Fibroblast of mammary gland (primary cell): ENCODE measurements at places on chromosomes 4 and X.

DNA sequence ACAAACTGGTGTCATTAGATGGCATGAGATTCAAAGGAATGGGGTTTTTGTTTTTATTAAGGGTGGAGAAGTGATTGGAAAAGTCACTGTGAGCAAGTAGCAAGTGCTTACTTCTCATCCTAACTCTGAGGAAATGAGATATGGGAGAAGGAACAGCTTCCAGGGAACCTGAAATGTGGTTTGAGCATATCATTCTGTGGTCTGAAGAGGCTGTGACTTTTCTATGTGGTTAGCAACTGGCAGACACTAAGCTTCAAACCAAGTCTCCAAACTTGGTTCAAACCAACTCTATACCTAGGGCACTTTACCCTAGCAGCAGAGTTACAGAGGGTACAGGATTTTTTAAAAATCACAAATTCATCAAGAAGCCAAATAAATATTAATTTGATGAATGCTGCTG is 58.2 kb downstream of the DCLK2 start:
- DNase-seq = peak; percentile 67

- no peak for DNase-seq
Observed at GRCh38 chrX:106042296-106042695, 3.8 kb upstream of the SERPINA7 start.

DNA sequence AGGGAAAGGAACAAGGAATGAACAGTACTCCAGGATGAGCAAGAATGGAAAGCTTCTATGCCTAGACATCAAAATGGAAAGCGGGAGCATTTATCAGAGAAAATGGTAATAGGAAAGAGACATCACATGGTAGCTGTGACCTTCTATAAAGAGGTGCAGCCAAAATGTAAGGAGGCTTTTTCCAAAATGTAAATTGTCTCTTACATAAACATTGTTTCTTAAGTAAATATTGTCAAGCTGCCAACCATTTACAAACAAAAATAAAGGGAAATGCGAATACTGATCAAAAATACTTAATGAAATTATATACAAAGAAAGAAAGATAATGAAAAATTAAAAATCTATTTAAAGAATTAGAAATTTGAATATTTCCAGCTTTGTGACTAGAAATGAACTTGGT is 55.0 kb upstream of the RASGEF1B start:
- DNase-seq = no peak

DNA sequence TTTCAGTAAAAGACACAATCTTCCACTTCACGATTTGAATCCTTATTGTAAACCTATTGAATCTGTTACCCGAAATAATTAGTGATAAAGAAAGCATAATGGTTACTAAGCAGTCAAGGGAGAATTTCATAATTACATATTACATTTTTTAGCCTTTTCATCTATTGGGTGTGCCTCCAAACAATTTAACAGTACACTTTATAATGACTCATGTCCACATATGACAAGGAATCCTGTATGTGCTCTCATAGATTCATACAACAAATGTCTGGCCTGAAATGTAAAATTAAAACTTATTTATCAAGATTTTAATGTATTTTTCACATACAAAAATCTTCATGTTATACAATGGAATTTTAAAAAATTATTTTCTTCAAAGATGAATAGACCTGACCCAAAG is 39.4 kb downstream of the PPP3CA start:
- peak; percentile 20 for DNase-seq

GRCh38 chr4:158778156-158778711 is 9.4 kb downstream of the FNIP2 start:
- no peak for DNase-seq

GRCh38 chrX:132983496-132983895 is 25.1 kb upstream of the HS6ST2 start:
- no peak for DNase-seq

DNA sequence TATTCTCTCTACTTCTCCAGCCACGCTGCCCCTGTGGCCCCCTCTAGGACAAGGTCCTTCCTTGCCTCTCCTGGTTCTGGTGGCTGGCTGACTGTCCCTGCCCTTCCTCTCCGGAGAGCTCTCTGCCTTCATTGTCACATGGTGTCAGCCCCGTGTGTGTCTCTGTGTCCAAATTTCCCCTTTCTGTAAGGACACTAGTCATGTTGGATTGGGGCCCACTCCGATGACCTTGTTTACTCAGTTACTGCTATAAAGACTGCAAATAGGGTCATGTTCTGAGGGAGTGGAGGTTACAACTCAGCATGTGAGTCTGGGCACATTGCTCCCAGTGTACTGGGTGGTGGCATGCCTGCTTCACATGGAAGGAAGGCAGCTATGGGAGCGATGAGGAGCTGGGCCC is 129.5 kb upstream of the PSAPL1 start:
- no peak for DNase-seq

DNA sequence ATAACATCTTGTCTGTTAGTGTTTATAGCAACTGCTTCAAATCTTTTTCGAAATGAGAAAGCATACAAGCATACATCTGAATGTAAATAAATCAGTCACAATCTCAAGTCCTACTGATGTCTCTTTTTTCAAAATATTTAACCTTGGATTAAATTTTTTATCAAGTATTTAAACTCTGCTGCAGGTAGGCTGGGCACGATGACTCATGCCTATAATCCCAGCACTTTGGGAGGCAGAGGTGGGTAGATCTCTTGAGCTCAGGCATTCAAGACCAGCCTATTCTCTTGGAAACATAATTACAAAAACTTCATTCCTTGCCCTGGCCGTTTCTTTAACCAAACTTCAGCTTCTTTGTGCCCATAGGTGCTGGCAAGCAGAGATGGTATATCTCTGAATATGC is 540.3 kb upstream of the GALNT7 start:
- DNase-seq = no peak
